Neural progenitor cell (in vitro differentiated cells): ENCODE measurements at places on chromosomes 2 and 18.
A peak's percentile ranks its signal among the peaks of the same experiment; 100 is the strongest.

- no peak for DNase-seq
These were observed 596.6 kb downstream of the XIRP2 start for GRCh38 chr2:167484875-167485274.

- DNase-seq, result no peak
These were observed 37.1 kb downstream of the DCC start for GRCh38 chr18:52377094-52377493.

DNA sequence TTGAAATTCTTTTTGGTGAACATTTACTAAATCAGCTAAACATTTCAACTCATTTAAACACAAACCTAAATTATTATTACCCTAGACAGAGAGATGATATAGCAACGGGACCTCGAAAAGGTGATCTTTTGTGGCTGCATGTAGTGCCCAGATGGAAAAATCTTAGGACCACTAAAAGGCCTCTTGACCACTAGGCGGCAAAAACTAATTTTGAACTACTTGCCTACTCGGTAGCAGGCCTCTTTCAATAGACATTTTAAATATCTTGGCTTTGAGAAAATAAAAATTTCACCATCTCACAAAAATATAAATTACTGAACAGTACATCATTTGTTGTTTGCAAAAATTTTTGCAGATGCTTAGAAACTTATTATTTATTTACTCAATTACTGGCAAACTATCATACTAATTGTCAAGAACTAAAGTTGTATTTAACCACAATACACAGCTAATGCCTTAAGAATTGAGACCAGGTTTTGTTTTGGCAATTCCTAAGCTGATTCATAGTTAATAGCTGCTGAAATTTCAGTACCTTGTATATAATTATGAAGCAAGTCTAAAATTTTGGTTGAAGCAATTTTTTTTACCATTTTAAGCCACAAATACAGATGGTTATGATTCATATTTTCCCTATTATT is 9.4 kb downstream of the COL3A1 start:
- peak; percentile 32 for DNase-seq

GRCh38 chr2:64120928-64121327 is 23.3 kb downstream of the PELI1 start:
- no peak for DNase-seq

GRCh38 chr2:241558532-241559322 is at the start of gene BOK:
Gene BOK (plus strand): TSS chr2:241558745. CDS start chr2:241559484, 739 bp downstream.
- peak; percentile 81 for DNase-seq

DNA sequence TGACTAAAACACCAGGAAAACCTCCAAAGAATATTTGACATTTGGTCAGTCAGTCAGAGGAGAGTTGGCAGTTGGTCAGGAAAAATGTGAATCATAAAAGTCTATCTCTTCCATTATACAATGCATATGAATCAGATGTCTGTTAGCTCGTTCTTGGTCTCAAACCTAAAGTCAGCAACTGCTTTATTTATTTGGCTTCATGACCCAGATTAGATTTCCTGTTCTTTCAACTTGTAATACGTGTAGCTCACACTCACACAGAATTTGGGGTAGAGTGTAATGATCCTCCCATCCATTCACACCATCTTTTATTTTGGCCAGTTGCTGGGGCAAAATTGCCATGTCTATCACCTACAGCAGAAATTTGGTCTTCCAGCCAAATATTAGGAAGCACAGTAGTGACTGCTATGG is 81.9 kb upstream of the COL5A2 start:
- no peak for DNase-seq

GRCh38 chr18:79877163-79878091 is 74.0 kb downstream of the SLC66A2 start:
- peak; percentile 54 for DNase-seq

- DNase-seq, result no peak
These were observed 62.6 kb downstream of the CERKL start for GRCh38 chr2:181594322-181594721.

DNA sequence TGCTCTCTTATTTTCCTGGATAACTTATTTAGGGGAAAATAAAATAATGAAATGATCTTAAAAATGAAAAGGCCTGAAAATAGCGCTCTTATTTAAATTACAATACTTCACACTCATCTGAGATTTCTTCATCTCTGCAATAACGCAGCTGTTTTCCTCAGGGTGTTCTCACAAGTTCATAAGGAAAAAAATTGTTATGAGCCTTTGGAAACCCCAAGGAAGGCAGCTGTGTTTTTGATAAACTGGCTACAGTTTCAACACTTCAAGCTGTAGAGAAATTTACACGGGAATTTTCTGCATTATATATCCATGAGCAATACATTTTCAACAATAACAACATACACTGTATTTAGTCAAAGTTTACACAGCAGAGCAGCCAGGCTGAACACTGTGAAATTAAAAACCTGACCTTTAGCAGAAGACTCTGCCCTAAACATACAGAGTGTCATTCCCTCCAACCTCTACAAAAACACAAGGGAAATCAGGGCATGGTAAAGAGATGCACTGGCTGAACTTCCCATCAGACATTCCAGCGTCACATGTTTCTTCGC is 959.6 kb downstream of the SLC4A3 start:
- DNase-seq, result no peak

DNA sequence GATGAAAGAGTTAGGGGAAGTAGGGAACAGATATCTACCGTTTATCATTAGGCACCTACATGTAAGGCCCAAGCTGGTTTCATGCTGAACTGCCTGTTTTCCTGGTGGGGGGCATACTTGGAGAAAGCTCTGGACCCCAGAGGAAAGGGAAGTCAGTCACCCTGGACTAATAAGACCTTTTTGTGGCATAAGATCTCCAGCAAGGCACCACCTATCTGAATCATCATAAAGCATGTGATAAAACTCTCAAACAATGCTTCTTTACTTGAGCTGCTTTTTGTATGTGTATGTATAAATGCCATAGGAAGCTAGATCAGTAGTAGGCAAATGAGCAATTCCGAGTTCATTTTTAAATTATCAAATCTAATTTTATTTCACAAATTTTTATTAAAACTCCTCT is 104.8 kb downstream of the TANC1 start:
- DNase-seq, result no peak

GRCh38 chr2:8514274-8514662 is 167.6 kb upstream of the ID2 start:
- no peak for DNase-seq

GRCh38 chr2:138814123-138814898 is 34.1 kb upstream of the NXPH2 start:
- DNase-seq, result peak; percentile 13

- no peak for DNase-seq
These were observed 89.4 kb downstream of the RRM2 start for GRCh38 chr2:10211844-10212422.

GRCh38 chr2:134927195-134927594 is 8.6 kb downstream of the CCNT2 start:
- DNase-seq, result no peak

DNA sequence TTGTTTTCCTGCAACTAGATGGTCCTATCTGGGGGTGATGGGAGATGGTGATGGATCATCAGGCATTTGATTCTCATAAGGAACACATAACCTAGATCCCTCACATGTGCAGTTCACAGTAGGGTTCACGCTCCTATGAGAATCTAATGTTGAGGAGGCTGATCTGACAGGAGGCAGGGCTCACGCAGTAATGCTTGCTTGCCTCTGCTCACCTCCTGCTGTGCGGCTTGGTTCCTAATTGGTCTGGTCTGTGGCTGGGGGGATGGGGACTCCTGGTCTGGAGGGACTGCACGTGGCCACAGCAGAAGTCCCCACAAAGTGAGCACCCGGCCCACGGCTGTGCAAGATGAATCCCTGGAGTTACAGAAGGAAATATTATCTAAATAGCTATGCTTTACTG is 11.3 kb downstream of the MC5R start:
- DNase-seq, result peak; percentile 22

GRCh38 chr2:84972932-84973331 is 2.0 kb downstream of the KCMF1 start:
- no peak for DNase-seq

- DNase-seq, result no peak
These were observed 176.4 kb downstream of the ANKRD44 start for GRCh38 chr2:197134206-197134605.

GRCh38 chr2:109721626-109722025 is 72.5 kb upstream of the RGPD5 start:
- no peak for DNase-seq

- DNase-seq, result no peak
These were observed 72.0 kb downstream of the KCNF1 start for GRCh38 chr2:10983711-10984110.

- DNase-seq, result no peak
These were observed 134.8 kb downstream of the DSEL start for GRCh38 chr18:67381608-67382150.
